Cortex of kidney (tissue), 1 donor: ENCODE measurements at places on chromosomes 7 and 10.

- DNase-seq = no peak
Observed at GRCh38 chr10:81027223-81027622, 489.5 kb downstream of the SH2D4B start.

DNA sequence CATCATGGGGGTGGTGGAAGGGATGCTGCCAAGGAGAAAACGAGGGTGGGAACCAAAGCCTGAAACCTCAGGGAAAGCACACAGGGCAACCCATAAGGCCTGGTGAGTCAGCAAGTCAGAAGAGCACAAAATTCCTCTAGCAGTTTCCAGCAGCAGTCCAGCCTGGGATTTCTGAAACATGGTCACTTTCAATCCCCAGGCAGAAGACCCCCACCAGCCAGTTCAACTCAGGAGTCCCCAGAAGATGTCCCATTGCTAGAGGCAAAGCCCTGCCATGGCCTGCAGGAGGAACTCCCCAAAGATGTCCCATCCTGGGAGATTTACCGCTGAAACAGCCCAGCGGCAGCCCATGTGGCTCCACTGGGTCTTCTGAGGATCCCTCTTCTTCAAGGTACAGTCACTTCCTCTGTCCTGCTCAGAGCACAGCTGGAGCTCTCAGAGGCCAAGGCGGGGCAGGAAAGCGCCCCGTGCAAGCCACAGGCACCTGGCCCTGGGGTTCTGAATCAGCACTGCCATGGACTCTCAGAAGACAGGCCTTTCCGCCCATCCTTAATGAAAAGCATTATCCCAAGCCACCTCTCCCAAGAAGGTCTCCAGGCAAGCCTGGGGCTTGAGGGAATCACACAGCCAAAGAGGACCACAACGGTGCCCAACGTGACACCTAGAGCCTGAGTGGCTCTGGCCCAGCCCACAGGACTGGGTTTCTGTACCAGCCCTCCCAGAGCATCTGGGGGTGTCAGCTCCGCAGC is 196.9 kb downstream of the GRID1 start:
- no peak for DNase-seq

DNA sequence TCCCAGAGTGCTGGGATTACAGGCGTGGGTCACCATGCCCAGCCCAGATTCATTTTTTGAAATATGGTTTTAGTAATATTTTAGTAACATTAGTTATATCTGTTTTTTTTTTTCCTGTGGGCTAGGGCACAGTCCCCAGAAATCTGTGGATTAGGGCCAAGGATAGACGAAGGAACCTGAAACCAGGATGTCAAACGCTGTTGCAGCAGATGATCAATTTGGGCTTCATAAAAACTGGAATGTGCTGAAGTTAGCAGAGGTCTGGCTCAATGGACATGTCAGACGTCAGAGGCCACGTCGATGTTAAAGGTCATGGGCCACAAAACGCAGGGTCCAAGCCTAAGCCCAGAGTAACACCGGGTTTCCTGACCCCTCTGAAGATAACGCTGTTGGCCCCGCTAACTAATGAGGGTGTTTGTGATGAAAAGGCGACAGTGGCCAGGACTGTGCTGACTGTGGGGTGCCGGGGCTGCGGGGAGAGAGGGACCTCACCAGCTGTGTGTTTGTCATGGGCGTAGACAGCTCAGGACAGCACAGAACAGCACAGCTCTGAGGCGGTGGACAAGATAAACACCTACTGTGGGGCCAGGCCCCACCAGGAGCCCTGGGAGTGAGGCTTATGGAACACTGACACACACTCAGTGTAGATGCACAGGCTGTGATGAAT is 23.8 kb upstream of the GTPBP4 start:
- DNase-seq = no peak

GRCh38 chr7:45921699-45922519 is 837 bp upstream of the IGFBP3 start:
- no peak for DNase-seq

- no peak for DNase-seq
Observed at GRCh38 chr7:8192897-8193296, 69.1 kb downstream of the ICA1 start.
